Stimulated activated CD8-positive, alpha-beta memory T cell treated with anti-CD3 and anti-CD28 coated beads, Interleukin-15, amount 100 ng/mL, for 48 hours (primary cell): ENCODE measurements at places on chromosomes 16 and 17.

- no peak for DNase-seq
These were observed 48.6 kb downstream of the GAS7 start for GRCh38 chr17:10149573-10150399.

- no peak for DNase-seq
These were observed 26.6 kb upstream of the GINS3 start for GRCh38 chr16:58365623-58366022.

DNA sequence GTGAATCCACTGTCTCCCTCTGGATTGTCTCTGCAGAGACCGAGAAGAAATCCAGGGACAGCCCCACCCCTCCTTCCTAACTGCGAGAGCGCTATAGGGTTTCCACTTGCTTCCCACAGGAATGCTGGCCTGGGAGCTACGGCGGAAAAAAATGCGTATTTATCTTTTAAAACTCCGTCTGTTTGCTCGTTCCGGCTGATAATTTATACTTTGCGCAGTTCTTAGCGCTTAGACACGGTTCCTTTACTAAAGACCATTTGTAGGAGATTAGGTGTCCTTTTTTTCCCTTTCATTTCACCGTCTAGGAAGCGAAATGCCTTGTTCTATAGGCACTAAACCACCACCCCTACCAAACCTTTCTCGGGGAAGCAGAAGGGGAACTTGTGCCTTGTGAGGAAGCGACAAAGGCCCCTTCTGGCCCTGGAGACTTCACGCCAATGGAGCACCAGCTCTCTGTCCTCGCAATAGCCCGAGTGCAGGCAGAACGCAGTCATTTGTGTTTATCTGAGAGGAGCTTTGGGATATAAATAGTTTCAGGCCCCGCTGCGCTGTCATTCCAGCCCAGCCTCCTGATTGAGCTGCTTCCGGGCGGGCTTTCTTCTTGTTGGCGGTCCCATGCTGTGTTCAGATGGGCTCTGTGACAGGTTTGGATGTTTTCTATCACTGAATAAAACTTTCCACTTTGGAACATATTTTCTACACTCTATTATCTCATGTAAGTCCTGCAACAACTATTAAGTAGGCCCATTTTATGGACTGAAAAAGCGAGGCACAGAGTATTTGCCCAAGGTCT, 791 bp upstream of the SUPT4H1 start:
- DNase-seq = no peak

DNA sequence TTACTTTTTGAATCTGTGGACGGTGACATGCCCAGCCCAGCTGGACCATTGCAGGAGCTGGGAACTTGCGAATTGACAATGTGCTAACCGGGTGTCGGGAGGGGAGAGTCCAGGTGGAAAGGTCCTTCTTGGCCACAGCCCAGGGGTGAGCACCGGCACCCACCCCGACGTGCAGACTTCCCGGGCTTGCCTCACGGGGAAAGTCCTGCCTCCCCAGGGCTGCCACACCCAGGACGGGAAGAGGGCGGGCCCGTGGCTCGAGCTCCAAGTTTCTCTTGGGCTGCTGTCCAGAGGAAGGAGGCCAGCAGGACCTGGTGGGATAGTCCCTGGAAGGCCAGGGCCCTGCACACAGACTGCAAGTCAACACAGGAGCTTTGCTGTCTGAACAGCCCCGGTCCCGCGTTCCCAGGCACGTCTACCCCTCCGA, 17.7 kb downstream of the CARD14 start:
- DNase-seq = no peak

DNA sequence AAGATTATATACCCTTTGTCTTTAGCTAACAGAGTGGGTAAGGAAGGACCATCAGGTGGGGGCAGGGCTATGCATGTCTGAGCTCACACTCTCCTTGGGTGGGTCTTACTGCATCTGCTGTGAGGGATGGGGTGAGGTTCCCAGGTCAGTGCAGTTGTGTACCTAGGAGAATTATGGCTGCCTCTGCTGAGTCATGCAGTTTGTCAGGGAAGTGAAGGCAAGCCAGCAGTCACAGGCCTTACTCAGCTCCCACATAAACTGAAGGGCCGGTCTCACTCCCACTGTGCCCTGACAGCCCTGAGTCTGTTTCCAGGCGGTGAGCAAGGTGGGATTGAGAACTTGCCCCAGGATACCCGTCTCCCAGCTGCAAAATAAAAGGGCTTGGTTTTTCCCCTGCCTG, 328.6 kb downstream of the MAP2K6 start:
- no peak for DNase-seq

DNA sequence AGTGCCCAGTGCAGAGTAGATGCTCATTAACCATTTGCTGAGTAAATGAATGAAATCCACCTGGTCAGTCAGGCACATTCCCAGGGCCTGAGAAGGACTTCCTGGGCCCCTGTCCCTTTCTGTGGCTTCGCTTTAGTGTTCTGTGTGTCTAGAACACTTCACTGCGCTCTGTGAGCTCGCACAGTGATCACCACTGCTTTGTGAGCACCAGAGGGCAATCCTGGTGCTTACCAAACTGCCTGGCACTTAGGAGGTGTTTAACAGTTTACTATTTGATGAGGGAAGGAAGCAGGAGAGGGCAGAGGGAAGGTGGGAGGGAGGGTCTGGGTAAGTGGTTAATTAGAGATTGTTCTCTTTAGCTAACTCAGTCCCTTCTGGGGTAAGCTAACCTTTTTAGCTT, 26.2 kb downstream of the SALL1 start:
- no peak for DNase-seq

- DNase-seq = no peak
These were observed 27.2 kb upstream of the ST6GALNAC1 start for GRCh38 chr17:76670718-76671122.

- no peak for DNase-seq
These were observed 290.4 kb downstream of the FOXL1 start for GRCh38 chr16:86868786-86869185.
